CD4-positive, alpha-beta T cell treated with Interleukin-15 for 1 hour (primary cell): ENCODE measurements at places on chromosomes 5 and 9.

DNA sequence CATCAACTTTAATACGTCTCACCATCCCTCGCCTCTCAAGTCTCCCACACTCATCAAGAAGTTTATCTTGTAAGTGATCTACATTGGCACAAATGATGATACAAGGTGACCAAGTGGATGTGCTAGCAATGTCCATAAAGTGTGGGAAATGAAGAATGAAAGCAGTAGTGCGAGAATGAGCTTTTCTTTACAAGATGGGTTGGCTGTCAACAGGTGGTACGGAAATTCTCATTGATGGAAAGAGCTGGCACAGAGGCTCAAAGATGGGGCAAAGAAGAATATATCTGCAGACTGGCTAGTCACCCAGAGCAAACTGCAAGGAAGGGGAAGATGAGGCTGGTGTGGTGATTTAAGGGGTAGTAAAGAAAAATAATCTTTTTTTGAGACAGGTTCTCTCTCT lies 640.8 kb downstream of the MAT2B start:
- no peak for DNase-seq

- DNase-seq: no peak
Measured at GRCh38 chr5:178125253-178125906, 5.4 kb upstream of the RMND5B start.

DNA sequence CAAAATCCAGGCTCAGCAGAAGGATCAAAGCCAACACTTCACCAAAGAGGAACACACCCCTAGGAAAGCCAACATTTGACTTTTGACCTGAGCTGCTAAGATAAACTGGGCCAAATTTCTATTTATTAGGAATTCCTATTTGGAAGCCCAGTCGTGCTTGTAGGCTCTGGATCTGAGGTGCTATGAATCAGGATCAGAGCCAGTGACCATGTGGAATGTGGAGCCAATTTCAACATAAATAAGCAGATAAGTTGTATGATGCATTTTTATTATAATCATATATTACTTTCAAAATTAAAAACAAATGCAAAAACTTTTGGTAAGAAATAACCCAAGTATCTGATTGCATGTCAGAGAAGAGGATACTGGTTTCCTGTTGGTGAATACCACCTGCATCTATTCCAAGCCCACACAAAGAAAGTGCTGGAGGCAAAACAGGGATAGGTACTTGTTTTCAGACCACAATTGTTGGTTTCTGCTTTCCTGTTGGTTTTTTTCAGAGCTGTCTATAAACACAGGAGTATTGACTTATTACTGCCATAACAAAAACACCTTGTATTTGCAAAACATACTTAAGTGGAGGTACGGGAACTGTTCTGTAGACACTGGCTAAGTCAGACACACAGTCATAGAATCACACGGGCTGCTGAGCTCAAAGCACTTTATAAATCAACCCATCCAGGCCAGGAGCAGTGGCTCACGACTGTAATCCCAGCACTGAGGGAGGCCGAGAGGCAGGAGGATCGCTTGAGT lies 52.8 kb downstream of the ARL15 start:
- DNase-seq: no peak

DNA sequence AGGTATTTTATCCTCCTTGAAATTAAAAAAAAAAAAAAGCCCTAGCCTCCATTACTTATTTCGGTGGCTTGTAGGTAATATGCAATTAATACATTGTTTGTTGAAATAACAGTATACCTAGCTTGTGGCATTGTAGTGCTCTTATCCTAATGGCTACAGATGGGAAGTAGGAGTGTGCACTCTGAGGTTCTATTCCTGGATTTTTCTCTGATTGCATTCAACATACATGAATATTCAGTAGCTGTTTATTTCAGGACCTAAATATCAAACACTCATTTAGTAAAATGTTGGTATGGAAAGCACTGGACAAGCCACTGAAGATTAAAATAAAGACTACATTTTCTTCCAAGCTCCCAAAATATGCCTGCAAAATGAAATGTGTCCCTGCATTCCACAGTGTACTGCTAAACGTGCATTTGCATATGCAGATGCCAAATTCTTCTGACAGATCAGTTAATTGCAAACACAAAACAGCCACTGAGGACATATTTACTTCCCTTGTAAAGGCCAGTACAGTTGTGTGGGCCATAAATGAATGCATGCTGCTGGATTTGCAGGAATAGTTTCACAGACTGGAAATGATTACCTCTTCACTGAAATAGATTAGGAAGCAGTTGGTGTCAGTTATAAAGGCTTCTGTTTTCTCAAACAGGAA lies 826.1 kb downstream of the PRELID2 start:
- no peak for DNase-seq

GRCh38 chr5:6081727-6082210 lies 296.6 kb downstream of the MED10 start:
- DNase-seq: no peak

DNA sequence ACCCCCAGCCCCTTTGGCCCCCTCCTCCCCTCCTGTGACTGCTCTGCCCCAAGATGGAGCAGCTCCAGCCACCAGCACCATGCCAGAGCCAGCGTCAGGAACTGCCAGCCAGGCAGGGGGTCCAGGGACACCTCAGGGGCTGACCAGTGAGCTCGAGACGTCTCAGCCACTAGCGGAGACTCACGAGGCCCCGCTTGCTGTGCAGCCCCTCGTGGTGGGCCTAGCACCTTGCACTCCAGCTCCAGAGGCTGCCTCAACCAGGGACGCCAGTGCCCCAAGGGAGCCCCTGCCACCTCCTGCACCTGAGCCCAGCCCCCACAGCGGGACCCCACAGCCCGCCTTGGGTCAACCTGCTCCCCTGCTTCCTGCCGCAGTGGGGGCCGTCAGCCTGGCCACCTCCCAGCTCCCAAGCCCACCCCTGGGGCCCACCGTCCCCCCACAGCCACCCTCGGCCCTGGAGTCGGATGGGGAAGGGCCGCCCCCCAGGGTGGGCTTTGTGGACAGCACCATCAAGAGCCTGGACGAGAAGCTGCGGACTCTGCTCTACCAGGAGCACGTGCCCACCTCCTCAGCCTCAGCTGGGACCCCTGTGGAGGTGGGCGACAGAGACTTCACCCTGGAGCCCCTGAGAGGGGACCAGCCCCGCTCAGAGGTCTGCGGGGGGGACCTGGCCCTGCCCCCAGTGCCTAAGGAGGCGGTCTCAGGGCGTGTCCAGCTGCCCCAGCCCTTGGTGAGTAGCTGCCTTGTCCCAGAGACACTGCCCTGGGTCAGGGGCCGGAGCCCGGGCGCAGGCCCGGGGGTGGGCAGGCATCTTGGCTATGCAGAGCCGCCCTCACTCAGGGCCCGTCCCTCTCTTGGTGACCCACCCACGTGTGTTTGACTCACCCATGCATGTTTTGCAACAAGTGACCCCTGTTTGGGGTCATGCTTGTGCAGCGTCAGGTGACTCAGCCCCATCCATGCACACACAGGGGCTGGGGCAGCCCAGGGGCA lies 105.2 kb downstream of the WNK2 start:
- DNase-seq: no peak
